ENCODE measurements at places on chromosomes 2 and 18.

- DNase-seq = no peak
Measured at GRCh38 chr2:237922641-237923361, 44.0 kb upstream of the UBE2F start.

DNA sequence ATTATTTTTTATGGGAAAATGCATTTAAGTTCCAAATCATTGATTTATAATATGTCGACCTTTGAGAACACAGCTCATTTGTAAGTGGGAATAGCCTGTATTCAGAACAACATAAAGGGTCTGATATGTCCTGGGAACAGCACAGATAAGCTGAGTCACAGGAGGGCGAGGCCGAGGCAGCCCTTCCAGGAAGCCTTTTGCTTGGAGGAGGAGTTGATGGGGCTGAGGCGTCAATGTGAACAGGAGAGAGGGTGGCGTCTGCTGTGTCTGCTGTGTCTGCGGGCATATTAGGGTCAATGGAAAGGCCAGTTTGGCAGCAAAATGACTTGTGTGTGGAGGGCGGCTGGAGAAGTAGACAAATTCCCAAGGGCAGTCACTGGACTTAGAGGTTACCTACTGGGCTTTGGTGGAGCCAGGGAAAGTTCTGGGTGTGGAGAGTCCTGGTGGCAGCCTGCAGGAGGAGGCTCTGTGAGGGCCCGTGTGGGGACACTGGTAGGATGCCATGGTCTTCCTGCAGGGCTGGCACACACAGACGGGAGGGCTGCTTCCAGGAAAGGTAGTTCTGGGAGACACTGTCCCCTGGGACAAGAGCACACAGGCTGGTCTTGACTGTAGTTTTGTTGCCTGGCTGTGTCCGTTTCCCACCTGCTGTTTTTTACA, 128.1 kb downstream of the GLI2 start:
- DNase-seq = no peak

GRCh38 chr18:76456018-76456750, 38.9 kb downstream of the ZNF516 start:
- no peak for DNase-seq

DNA sequence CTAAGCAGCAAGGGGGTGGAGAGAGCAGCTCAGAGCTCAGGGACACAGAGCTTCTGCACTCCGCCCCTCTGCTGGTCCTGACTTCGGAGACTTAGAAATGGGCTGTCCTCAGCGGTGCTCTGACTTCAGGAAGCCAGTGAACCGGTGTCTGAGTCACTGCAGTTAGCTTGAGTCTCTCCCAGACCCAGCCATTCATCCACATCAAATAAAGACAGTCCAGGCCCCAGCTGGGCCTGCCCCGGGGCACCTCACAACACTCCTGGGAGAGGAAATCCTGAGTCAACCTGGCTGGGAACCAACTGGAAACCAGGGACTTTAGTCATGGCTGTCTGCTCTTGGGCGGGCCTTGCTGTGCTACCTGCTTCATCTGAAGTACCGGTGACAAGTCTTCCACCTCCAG, 5.4 kb upstream of the ITGB6 start:
- no peak for DNase-seq

DNA sequence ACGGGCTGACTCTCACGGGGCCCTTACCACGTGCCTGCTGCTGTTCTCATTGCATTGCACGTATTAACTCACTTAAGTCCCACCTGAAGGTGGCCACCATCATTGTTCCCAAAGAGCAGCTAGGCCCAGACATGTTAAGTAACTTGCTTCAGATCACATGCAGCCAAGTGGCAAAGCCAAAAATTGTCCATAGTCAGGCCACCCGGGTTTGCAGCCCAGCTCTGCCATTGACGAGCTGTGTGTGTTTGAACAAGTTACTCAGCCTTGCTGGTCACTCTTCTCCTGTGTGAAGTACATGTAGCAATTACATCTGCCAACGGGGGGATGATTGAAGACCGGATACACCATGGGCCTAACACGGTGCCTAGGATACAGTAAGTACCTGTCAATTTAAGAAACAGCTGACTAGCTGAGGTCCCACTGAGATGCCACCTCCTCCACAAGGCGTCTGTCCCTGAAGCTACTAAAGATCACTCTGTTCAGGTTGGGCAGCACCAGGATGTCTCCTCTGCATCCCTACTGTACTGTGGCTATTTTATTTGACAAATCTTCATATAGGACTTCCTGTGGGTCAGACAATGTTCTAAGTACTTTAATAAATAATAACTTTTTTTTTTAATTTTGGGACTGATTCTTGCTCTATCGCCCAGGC, 154.2 kb upstream of the MYCN start:
- no peak for DNase-seq

- DNase-seq = no peak
Measured at GRCh38 chr2:151113318-151113717, 148.3 kb downstream of the RBM43 start.

DNA sequence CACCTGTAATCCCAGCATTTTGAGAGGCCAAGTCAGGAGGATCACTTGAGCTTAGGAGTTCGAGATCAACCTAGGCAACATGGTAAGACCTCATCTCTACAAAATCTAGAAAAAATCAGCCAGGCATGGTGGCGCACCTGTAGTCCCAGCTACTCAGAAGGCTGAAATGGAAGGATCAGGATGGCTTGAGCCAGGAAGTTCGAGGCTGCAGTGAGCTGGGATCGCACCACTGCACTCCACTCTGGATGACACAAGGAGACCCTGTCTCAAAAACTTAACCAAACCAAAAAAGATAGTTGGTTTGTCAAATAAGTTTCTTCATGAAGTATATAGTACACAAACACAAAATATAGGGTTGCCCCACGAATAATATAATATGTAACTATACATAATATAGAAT, 197.6 kb downstream of the DPP4 start:
- DNase-seq = no peak

DNA sequence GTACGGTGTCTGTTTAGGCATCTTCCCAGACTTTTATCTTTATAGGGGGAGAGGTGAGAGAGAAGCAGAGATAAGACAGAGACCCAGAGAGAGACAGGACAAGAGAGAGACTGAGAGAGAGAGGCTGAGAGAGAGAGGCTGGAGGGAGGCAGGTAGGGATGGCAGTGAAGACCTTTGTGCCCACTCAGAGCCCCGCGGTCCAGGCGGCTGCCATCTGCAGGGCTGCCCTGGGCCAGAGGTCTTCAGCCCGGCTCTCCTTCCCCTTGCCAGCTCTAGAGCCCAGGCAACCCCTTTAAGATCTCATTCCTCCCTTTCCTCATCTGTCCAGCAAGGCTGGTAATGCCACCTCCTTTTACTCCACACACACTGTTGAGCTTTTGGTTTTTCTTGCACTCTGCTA, 610.0 kb downstream of the GALR1 start:
- no peak for DNase-seq

DNA sequence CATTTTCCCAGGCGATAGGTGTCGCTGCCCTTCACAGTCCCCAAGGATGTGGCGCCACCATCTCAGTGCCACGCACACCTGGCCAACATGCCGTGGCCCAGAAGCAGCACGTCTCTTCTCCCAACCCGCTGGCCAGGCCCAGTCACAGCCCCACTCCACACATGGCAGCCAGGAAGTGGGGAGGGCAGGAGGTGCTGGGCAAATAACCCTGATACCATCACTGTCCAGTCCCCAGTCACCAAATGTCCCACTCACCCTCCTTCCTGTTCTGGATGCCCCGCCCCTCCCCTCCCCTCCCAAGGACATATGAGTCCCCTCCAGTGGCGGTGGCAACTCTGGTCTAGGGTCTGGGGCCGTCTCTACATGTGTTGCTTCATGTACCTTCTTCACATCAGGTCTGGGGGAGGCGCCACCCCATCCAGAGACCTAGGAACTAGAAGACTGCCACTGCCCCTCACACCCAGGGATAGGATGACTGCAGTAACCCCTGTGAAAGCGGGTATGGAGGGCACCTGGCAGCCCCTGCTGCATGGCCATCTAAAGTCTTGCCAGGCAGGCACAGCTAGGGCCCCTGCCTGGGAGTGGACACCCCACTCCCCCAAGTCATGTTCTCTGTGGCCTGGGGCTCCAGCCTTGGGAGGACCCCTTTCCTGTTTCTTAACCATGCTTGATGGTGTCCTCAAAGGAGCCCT, 7.3 kb upstream of the CAPN10 start:
- DNase-seq = no peak

GRCh38 chr2:8646731-8647461, 35.0 kb upstream of the ID2 start:
- DNase-seq = no peak

DNA sequence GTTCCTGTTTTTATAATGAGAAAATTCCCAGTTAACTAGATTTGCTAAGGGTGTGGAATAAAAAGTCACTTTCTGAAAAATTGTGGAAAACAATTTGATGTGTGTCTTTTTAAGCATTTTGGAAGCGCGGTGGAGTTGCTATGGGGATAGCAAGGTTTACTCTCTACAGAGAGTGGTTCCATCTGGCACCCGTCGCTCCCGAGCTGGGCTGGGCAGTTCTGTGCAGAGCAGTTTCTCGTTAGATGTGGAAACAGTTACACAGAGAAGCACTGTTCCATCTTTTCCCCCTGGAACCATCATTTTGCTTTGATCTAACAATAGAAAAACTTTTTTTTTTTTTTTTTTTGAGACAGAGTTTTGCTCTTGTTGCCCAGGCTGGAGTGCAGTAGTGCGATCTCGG, 17.4 kb downstream of the LDLRAD4 start:
- DNase-seq = no peak

- no peak for DNase-seq
Measured at GRCh38 chr2:119025013-119025412, 83.0 kb downstream of the MARCO start.

GRCh38 chr2:26459991-26460612, 17.8 kb downstream of the OTOF start:
- no peak for DNase-seq

- no peak for DNase-seq
Measured at GRCh38 chr2:195622966-195623365, 34.1 kb upstream of the SLC39A10 start.

DNA sequence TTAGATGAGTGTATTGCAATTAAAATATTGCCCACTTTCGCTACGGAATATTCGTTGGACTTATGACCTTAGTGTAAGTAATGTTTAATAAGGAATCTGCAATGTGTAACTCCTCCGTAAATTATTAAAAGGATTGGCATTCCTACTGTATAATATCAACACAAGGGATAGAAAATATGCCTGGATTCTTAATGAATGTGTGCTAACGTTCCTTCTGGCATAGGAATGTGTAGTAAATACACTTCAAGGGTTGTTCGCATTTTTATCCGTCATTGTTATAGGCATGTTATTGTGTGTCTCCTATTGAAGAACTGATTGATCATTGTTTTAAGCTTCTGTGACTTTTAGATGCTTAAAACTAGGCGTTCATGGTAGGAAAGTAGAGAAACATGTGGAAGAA, 134.5 kb downstream of the NEDD4L start:
- no peak for DNase-seq

- no peak for DNase-seq
Measured at GRCh38 chr2:81250270-81250669, 945.7 kb upstream of the LRRTM1 start.

DNA sequence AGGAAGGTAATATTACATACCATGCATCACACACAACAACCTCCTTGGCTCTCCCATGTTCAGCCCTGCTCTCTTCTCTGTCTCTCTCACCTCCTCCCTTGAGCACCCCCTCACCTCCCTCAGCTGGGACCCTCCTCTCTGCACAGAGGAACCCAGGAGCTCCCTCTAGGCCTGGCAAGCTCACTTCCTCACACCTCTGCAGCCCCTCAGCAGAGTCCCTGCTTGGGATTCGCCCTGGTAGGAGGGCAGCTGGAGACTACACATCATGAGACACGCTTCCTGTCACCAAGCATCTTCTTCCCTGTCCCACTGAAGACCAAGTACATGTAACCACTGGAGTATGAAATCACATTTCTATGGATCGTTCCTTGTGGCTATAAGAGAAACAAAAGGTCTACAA, 51.0 kb downstream of the ADD2 start:
- DNase-seq = no peak

GRCh38 chr18:43486462-43486861, 209.2 kb upstream of the SYT4 start:
- no peak for DNase-seq

DNA sequence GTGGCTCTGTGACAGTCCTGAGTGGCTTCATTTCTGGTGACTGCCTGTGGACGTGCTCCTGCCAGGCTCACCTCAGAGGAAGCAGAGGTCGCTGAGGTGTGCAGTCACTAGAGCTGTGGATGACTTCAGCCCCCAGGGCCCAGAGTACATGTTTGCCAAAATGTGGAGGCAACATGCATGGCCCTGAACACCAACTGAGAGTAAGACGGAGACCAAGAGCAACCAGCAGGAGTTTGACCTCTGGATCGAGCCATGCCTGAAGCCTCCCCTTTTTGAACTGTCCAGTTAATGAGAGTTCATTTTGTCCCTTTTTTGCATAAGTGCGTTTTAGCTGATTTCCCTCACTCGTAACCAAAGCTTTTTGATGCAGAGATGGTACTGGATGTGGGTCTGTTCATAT, 184.9 kb downstream of the RTP5 start:
- no peak for DNase-seq

DNA sequence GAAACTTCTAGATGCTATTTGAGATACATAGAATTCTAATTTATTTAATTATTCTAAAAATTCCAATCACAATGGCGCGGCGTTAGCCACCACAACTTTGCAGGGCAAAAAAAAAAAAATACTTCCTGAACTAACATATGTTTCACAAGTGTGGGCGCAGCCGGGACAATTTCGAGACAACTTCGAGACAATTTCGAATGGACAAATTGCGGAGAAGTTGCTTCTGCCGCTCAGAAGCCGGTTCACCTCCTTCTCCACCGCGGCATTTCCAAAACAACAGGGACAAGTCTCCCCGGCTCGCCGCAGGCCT, 842 bp downstream of the PAX3 start:
- DNase-seq = no peak

- DNase-seq = no peak
Measured at GRCh38 chr2:128639120-128639477, 320.4 kb upstream of the HS6ST1 start.

DNA sequence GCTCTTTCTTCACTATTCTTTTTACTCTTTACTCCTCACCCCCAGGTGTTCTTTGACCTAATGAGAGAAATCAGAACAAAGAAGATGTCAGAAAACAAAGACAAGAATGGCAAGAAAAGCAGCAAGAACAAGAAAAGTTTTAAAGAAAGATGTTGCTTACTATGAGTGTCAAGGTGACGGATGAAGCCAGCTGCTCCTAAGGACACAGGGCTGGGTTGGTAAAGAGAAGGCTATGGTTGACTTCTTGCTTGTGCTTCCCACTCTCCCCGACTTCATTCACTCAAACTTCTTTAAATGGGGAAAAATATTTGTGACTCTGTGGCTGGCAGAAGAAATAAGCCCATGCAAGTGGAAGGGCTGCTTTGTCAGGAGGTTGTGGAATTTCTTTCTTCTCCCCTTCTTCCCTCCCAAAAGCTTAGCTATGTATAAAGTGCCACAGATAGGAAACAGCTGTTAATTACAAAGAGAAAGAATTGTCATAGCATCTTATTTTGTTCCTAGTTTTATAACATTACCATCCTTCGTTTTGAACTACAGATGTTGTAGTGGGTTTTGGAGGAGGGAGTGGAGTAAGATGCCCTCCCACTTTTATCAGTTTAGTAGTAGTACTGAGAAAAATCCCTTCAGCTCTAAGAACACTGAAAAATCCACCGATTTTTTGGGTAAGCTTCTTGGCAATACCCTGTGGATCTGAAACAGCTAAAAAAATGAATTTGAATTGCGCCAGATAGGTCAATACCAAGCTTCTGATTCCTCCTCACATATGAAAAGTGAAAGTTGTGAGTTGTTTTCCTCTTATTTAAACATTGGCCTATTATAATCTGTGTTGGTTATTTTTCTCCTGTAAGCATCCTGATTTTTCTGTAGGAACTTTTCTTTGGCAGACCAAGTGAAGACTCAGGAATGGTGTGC, 40.7 kb downstream of the RALB start:
- DNase-seq = no peak

- DNase-seq = no peak
Measured at GRCh38 chr18:73613706-73614340, 533.8 kb downstream of the FBXO15 start.

GRCh38 chr2:240635121-240635997, 10.1 kb downstream of the GPR35 start:
- DNase-seq = no peak

Data from DMS153 (cell line).